GDM1 (cell line): ENCODE measurements at places on chromosomes 12 and 14.

GRCh38 chr12:11545484-11546330 is 103.8 kb upstream of the ETV6 start:
- peak; percentile 56 for DNase-seq

- DNase-seq = peak; percentile 67
These were observed 19.3 kb upstream of the KRT7 start for GRCh38 chr12:52213564-52214420.

- DNase-seq = no peak
These were observed 1292.2 kb upstream of the TMEM132C start for GRCh38 chr12:126974779-126975178.

DNA sequence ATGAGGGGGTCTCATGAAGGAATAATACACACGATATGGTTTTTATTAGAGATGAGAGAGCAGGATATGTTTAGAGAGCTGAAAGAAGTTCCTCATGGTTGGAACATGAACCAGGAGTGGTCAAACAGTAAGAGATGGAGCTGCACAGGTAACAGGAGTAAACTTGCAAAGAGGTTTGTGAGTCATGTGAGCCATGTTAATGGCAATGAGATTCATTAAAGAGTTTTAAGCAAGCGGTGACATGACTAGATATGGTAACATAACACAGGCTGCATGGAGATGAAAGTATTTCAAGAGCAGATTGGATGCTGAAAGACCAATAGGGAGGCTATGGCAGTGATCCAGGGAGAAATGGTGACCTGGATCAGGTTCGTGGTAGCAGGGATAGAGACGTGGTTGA is 62.6 kb upstream of the SSTR1 start:
- no peak for DNase-seq

DNA sequence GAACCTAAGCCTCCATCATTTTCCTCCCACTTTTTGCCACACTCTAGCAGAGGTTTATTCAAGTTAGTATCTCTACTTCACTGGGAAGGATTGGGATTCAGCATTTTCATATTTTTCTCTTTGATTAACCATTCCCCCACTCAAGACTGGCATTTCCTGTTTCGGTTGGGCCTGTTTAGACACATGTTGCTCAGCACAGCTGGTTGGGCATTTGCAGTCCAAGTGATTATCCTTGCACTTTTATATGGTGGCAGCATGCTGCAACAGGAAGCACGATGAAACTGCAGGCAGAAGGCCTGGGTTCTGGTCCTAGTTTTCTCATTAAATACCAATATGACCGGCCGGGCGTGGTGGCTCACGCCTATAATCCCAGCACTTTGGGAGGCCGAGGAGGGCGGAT is 182.9 kb upstream of the GRIN2B start:
- DNase-seq = no peak

DNA sequence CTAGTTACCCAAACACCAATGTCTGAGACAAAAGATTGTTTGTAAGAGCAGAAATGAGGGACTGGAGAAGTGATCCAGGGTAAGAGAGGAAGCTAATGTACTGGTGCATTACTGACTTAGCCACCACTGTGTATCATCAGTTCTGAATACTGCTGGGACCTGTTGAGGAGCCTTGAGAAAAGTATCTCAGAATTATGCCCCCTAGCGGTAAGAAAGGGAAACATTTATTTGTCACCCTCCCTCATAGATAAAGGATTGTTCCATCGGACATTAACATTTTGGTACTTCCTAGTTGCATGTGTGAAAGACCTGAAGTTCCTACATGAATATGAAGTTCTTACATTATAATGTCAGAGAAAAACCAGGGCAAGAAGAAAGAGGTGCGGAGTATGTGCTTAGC is 612.5 kb downstream of the FSCB start:
- DNase-seq = no peak

DNA sequence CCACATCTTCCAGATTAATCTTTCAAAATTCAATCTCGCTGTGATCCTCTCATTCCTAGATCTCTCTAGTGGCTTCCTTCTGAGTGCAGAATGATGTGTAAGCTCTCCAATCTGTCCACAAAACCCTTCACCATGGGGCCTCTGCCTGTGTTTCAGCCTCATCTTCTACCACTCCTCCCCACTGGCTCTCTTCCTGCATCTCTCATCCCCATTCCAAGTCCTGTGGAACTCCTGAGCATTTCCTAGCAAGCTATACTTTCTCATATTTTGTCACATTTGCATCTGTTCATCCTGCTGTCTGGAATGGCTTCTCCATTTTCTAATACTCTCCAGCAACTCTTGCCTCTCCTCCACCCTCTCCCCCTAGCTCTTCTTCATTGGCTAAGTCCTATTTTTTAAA is 242.0 kb upstream of the DAAM1 start:
- DNase-seq = no peak

DNA sequence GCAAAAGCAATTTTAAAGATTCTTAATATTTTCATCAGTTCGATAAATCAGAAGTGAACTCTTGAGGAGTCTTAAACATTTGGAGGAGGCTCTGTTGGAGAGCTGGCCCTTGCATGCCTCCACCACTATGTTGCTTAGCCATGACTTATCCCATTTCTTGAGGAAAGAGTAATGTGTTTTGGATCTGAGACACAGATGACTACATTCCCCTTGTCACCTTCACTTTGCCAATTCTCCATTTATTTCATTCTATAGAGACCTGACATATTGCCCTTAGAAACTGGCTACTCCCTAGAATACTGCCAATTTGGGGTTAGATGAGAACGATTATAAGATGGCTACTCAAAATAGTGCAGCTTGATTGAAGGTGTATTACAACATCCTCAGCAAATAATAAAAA is 157.4 kb upstream of the TMEM260 start:
- no peak for DNase-seq

DNA sequence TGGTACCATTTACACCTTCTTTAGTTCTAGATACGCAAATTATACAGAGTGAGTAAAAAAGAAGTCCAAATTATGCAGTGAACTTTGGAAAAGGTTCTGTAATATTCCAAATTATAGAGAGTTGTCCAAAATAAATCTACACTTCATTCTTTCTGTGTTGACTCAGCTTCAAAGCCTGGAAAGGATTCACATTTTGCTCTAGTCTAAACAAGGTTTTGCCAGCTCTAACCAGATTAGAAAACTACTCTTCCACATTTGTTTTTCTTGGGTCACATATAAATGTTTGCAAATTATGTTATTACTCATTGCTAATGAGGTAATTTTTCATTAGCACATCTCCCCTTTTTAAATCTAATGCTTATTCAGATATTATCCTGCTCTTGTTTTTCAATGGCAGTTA is 1562.4 kb upstream of the SEL1L start:
- no peak for DNase-seq

GRCh38 chr14:77878783-77879182 is 78.9 kb downstream of the ADCK1 start:
- DNase-seq = no peak

DNA sequence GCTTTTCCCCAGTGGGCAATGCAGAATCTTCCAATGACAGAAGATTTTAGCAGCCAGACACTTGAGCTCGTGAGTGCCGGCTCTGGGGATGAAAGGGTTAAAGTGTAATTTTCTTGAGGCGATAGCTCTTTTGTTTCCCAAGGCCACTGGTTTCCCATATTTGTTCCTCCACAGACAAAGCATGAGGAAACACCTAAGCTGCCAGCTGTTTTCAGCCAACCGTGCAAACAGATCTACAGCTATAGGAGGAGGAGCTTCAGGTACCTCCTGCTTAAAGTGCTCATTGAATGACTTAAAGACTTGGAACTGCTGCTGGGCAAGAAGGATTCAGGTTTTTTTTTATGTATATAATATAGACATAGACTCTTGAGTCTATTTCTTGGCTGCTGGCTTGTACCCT is 1311.5 kb downstream of the TMEM121 start:
- DNase-seq = no peak

GRCh38 chr12:132173135-132174014 is 29.1 kb downstream of the NOC4L start:
- DNase-seq = no peak

DNA sequence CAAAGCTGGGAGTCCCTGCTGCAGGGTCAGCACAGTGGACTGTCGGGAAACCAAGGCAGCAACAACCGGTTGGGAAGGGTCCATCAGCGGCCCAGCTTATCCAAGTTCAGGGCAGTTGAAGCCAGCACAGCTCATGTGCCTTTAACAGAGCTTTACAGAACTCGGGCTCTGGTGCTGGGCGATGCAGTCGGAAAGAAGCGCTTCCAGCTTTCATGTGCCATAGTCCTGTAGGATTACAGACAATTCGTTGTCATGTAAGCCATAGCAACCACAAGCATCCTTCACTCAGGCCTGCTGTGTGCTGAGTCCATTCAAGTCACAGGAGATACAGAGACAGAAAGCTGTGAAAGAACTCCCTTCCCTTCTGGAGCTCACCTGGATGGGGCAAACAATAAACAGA is 3.5 kb upstream of the FAM181A start:
- DNase-seq = no peak

DNA sequence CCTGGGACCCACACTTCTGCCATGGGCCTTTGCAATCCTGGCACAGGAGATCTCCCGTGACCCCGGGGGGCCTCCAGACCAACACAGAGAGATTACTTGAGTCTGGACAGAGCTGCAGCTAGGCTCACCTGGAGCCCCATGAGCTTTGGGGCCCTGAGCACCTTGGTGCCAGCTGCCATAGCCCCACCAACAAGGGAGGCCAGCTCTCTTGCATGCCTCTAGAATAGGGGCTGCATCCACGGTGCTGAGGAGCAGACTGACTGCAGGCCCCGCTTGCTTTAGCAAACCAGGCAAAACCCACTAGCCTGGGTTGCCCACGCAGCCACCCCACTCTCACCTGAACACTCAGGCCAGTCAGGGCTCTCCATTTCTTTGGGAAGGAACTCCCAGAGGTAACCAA is 3.7 kb upstream of the OR4N2 start:
- no peak for DNase-seq

- DNase-seq = no peak
These were observed 48.5 kb upstream of the OVCH1 start for GRCh38 chr12:29546000-29546399.

GRCh38 chr14:54140551-54140950 is 183.9 kb upstream of the BMP4 start:
- no peak for DNase-seq

DNA sequence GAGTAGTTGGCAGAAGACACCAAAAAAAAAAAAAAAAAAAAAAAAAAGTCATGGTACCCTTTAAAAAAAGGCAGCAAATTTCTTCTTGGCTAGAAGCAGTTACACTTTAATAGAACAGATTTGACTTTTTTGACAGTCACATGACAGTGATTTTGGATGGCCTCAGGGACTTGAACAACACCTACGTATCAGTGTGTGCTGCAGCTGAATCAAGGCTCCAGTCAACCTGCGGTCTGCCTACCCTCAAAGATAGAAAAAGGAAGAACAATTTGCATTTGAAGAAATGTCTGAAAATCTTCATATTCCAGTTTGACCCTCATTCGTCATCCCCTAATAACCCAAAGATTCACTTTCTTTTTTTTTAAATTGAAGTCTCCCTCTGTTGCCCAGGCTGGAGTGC is 53.9 kb downstream of the MDM2 start:
- DNase-seq = no peak

DNA sequence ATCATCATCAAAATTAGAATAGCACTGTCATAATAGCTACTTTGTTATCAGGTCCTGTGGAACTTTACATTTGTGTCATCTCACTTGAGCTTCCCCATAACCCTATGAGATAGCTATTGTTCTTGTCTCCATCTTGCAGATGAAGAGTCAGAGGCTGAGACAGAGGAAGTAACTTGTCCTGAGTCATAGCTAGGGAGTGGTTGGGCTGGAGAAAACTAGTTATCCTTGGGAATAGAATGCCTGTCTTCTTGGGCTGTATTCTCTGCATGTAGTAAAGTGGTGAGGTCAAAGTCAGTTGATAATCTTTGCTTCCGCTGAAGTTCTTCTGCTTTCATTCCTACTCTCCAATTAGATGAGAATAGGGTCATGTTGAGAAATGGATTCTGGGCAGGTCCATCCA is 117.0 kb downstream of the SMOC1 start:
- DNase-seq = no peak

DNA sequence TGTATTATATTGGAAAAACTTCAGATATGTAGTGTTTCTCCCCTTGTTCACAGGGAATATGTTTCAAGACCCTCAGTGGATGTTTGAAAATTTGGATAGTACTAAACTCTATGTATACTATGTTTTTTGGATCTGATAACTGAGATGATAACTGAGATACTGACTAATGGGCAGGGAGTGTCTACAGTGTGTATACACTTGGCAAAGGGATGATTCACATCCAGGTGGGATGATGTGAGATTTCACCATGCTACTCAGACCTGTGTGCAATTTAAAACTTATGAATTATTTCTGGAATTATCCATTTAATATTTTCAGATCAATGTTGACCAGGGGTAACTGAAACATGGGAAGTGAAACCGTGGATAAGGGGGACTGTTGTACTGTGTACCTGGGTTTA is 13.8 kb downstream of the RAD51B start:
- DNase-seq = no peak

- DNase-seq = peak; percentile 78
These were observed 129.4 kb downstream of the SCARB1 start for GRCh38 chr12:124734224-124734788.

GRCh38 chr12:71195338-71195896 is 37.6 kb upstream of the TSPAN8 start:
- no peak for DNase-seq

- DNase-seq = no peak
These were observed 68.5 kb downstream of the SLC6A12 start for GRCh38 chr12:145369-145960.

DNA sequence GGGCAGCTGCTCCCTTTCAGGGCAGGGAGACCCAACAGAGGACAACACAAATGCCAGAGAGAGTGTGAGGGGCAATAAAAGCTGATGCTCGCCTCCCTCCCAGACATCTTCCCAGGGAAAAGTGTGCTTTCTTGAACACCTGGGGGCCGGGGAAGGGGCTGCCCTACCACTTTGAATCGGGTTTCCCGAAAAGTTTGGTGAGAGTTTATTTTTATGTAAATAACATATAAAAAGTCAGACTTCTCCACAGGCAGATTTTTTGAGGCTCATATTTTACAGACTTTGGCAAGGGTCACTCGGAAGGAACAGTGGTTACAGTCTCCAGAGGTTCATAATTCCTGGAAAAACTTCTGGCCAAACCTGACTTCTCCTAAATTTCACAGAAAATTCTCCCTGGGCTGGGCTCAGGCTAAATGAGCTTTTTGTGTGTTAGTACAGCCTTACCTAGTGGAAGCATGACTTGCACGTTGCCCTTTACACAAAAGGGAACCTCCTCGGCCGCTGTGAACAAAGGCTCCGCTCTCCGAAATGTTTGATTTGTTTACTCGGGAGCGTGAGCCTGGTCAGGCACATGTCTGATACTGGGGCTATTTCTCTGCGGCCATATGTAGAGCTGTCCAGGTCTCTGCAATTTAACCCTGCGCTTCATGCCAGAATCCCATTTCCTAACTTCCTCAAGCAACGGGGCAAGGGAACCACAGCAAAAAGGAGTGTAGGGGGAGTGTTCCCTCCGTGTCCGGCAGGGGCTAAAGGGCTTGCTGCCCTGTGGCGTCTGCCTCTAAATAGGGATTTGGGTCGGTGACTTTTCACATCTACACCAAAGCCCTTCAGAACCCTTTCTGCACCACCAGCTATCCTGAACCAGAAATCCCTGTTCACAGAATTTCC is 3.4 kb downstream of the RTL1 start:
- DNase-seq = no peak
